ENCODE measurements at places on chromosomes 1 and 21. TPM values are rescaled to one million over a fixed set of nuclear protein-coding genes. Genes with fewer than 3 reads are reported as not detected.

Gene LEFTY2
- total RNA-seq: 0.53 TPM

Gene ASCL5
- total RNA-seq: not detected

Gene DNAJC28
- total RNA-seq: 2.8 TPM

Gene KCNC4
- total RNA-seq: 6.7 TPM

Gene ANGPTL1
- total RNA-seq: 2.8 TPM

Gene OR6K3
- not detected for total RNA-seq

Gene UMODL1
- total RNA-seq: 0.37 TPM

Gene TLR5
- total RNA-seq: 1.7 TPM

Gene NR1I3
- total RNA-seq: not detected

DNA sequence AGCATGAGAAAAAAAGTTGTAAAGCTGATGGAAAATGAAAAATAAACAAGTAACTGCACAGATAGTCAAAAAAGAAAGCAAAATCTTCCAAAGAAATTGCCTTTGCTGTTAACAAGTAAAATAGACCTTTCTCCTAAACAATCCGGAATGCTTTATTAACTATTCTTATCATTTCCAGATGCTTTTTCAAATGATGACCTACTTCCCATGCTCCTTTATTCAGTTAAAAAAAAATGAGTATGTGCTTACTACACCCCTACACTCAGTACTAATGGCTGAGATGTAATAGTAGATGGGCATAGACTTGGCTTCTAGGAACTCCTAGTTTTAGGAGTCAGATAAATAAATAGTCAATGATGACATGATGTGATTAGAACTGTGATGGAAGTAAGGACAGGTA is 108.5 kb downstream of the NIBAN1 start:
- no peak overlapping the region for H3K27ac ChIP-seq
- no peak for DNase-seq
- no peaks in the 10 kb centered on the region for H3K27me3 ChIP-seq
- no peak overlapping the region for H3K4me3 ChIP-seq
- H3K36me3 ChIP-seq: no peaks in the 10 kb centered on the region
- H3K4me1 ChIP-seq: no peaks in the 10 kb centered on the region

- H3K27ac ChIP-seq: no peak overlapping the region
- no peaks in the 10 kb centered on the region for H3K27me3 ChIP-seq
- no peak overlapping the region for H3K4me3 ChIP-seq
- no peak for DNase-seq
Observed at GRCh38 chr21:25080661-25081060, 526.6 kb downstream of the MRPL39 start.

DNA sequence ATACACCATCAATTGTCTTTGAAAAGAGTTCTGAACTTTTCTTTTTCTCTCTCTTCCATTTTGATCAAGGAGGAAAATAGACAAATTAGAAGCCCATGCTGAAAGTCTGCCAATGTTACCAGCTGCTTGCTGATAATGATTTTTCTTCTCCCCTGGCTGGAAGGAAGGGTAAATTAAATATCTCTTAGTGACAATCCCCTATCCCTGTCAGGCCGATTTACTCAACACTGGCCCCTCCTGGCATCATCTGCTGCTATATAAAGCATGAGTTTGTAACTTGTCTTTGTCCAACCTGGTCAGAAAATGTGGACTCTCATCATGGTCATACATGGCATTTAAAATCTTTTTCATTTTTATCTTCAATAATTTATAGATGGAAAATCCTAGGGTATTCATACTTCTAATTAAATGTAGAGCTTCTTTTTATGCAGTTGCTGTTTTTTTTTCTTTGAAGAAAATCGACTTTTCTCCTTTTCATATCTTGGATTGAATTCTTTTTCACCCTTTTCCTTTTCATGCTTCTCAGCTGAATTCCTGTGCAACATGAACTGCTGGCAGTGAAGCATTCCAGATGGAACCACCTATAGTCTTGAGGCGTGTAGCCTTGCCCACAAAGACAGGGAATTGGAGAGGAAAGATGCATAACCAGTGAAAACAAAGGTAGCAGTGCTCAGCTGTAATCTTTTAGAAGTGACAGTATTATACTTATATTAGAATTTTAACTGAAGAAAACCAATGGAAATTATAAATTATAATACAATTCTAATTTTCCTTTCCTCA is 214.7 kb upstream of the PTGFR start:
- DNase-seq: no peak
- no peak overlapping the region for H3K4me3 ChIP-seq
- no peaks in the 10 kb centered on the region for H3K27me3 ChIP-seq
- no peak overlapping the region for H3K27ac ChIP-seq
- H3K4me1 ChIP-seq: no peaks in the 10 kb centered on the region

GRCh38 chr1:160797861-160798273 is 1.9 kb downstream of the LY9 start:
- no peak overlapping the region for H3K4me3 ChIP-seq
- H3K27me3 ChIP-seq: no peaks in the 10 kb centered on the region
- peak overlapping the region; percentile 2 for H3K27ac ChIP-seq
- no peak for DNase-seq

DNA sequence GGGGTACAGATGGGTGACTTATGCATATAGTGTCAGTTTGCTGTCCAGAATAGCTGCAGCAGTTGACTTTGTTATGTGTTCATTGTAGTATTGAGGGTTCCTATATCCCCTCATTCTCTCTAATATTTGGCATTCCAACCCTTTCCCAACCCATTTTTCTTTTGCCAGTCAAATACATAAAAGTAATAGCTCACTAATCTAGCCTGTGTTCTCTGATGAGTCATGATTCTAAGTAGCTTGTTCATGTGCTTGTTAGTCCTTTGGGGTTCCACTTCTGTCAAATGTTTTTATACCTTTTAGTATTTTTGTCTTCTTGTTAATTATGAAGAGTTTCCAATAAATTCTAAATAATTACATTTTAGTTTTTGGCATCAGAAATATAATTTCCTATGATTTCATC is 99.2 kb upstream of the MROH9 start:
- H3K4me1 ChIP-seq: no peaks in the 10 kb centered on the region
- no peaks in the 10 kb centered on the region for H3K36me3 ChIP-seq
- H3K27me3 ChIP-seq: no peaks in the 10 kb centered on the region

DNA sequence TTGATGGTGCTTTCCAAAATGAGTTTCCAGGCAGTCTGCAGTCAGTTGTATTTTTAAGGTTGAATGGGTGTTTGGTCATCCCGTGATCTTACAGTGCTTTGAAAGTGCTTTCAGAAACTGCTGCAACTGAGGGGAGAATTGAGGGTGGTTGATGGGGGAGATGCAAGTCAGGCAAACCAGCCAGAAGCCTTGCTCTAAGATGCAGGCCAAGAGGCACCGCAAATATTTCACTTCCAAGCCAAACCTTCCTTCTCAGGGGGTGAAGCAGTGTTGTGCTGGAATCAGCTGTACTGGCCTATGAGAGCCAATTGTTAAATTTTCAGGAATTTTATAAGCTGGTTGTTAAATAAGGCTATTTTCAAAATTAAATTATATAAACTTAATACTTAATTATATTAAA is 151.6 kb downstream of the KCNJ6 start:
- no peak overlapping the region for H3K4me3 ChIP-seq
- DNase-seq: no peak
- no peak overlapping the region for H3K27ac ChIP-seq

DNA sequence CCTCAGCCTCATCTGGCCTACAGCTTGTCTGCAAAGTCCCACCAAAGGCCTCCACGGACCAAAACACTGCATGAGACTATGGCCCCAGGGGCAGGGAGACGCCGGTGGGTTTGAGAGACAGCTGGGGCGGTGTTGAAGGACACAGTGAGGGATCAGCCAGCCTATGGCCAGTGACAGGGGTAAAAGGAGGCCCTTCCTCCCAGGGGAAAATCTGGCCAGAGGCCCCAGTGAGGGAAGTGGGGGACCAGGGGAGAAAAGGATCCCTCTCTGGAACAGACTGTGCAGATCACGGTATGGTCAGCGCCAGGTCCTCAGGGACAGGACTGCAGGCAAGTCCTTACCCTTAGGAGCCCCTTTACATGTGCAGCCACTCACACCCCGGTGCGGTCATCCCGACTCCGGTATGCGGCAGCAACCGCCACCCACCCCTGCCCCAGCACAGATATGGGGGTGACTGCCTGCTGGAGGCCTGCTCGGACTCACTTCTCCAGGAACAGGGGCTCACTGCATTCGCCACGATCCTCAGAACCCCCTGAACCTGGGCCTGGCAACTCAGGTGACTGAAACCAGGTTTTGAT is 1.3 kb downstream of the CERS2 start:
- no peak for DNase-seq
- peak overlapping the region; percentile 79 for H3K27ac ChIP-seq
- peak overlapping the region; percentile 83 for H3K4me3 ChIP-seq
- no peaks in the 10 kb centered on the region for H3K27me3 ChIP-seq
- no peaks in the 10 kb centered on the region for H3K36me3 ChIP-seq

DNA sequence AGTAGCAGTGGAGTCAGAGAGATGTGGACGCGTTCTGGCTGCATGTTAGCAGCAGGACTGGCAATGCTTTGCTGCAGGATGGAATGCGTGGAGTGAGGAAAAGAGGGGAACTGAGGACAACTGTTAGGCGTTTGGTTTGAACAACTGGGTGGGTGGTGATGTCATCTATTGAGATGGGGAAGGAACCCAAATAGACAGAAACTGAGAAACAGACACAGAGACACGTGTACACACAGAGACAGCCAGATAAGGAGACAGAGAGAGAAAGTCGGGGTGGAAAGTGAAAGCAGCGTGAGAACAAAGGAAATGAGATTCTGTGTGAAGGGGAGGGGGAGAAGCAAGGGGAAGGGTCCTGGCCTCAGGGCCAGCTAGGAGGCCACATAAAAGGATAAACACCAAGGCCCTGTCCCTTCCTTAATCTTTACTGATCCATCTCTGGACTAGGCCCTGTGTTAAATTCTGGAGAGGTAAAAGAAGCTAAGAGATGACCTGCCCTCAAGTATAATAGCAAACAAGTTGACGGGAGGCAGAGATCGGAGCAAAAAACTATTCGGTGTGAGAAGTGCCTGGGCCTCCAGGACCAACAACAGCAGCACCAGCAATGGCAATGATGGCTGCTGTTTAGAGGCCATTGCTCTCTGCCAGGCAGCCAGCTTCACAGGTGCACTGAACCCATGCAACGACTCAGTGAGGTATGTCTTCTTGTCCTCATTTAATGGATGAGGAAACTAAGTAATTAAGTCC is 31.6 kb downstream of the VWA5B1 start:
- H3K4me3 ChIP-seq: no peak overlapping the region
- no peaks in the 10 kb centered on the region for H3K4me1 ChIP-seq
- H3K27ac ChIP-seq: no peak overlapping the region
- no peak for DNase-seq
- H3K27me3 ChIP-seq: no peaks in the 10 kb centered on the region

DNA sequence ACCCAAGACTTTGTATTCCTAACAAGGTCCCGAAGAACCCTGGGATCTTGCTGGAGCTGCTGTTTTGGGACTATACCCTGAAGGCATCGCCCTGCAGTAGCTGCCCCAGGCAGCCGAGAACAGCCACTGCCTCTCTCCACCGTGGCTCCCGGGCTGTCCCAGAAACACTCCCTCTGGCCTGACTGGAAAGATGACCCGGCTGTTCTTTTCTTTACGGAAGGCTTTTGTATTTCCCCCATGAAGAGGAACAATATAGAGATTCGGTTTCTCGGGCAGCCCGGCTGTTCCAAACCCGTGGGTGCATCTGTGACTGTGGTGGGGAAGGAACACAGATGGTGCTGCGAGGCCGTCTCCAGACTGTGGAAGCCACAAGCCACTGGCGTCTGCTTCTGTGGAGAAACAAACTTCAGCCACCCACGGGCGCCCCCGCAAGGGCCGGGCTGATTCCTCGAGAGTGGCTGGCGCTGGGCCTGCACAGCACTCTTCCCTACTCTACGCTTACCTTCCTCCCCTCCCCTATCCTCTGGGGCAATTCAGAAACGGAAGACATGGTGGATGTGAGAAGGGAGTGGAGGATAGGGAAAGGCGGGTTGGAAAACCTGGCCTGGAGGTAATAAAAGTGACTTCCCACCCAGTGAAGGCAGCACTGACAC is 33.7 kb upstream of the VASH2 start:
- peak; percentile 29 for DNase-seq
- H3K27me3 ChIP-seq: no peaks in the 10 kb centered on the region
- no peak overlapping the region for H3K4me3 ChIP-seq
- H3K27ac ChIP-seq: no peak overlapping the region
- no peaks in the 10 kb centered on the region for H3K36me3 ChIP-seq

DNA sequence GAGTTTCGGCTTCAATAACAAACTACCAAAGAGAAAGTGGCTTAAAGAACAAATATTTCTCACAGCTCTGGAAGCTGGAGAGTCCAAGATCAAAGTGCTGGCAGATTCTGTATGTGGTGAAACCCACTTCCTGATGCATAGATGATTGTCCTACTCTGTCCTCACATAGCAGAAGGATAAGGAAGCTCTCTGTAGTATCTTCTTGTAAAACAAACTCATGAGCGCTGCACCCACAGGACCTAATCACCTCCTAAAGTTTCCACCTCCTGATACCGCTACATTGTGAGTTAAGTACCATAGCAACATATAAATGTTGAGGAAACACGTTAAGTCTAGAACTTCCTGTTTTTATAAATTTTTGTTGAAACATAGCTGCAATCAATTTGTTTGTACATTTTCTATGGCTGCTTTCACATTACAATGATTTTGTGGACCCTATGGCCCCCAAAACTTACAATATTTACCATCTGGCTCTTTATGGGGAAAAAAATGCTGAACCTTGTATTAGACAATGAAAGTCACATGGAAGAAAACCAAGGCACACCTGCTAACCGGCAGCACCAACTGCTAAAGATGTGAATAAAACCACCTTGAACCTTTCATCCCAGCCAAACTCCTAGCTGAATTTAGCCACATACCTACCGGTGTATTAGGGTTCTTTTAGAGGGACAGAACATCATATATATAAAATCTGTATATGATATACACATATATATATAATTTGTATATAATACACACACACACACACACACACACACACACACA is 1423.4 kb downstream of the NCAM2 start:
- no peak overlapping the region for H3K4me3 ChIP-seq
- no peak for DNase-seq
- H3K27me3 ChIP-seq: no peaks in the 10 kb centered on the region
- no peak overlapping the region for H3K27ac ChIP-seq
- H3K4me1 ChIP-seq: no peaks in the 10 kb centered on the region

DNA sequence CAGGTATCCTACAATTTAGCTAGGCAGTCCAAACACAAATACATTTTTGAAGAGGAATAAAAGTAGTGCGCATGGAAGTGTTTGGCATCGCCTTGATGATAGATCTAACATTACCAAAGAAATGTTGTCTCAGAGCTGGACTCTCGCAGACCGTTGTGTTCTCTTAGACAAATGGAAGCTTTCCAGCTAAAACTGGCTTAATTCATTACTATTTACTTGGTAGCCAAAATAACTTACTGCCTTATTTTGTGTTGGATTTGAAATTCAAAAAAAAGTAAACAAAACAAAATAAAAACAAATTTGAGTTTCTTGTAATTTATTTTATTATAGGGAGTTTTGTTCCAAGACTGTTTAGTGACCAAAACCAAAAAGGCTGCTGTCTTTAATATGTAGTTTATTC is 51.6 kb downstream of the PDE4B start:
- no peak overlapping the region for H3K27ac ChIP-seq
- H3K4me1 ChIP-seq: no peaks in the 10 kb centered on the region
- no peaks in the 10 kb centered on the region for H3K36me3 ChIP-seq
- no peak overlapping the region for H3K4me3 ChIP-seq
- no peaks in the 10 kb centered on the region for H3K27me3 ChIP-seq
- no peak for DNase-seq

GRCh38 chr1:114088392-114089299 is 65.0 kb downstream of the SYT6 start:
- no peak for DNase-seq
- no peak overlapping the region for H3K4me3 ChIP-seq
- H3K36me3 ChIP-seq: no peaks in the 10 kb centered on the region
- no peaks in the 10 kb centered on the region for H3K27me3 ChIP-seq
- no peaks in the 10 kb centered on the region for H3K4me1 ChIP-seq

All from colonic mucosa (tissue), 4 donors.